ENCODE measurements at places on chromosomes 7 and 10. TPM values are rescaled to one million over a fixed set of nuclear protein-coding genes. Genes with fewer than 3 reads are reported as not detected.

Gene RGR
- total RNA-seq = 0.31 TPM

Gene FAM25G
- total RNA-seq = not detected

Gene NEBL
- 74.7 TPM for total RNA-seq

Gene RBM48
- 9.0 TPM for total RNA-seq

Gene TSPAN12
- total RNA-seq = 102 TPM

Gene IGF2BP3
- total RNA-seq = 60.2 TPM

Gene TMEM213
- total RNA-seq = not detected

DNA sequence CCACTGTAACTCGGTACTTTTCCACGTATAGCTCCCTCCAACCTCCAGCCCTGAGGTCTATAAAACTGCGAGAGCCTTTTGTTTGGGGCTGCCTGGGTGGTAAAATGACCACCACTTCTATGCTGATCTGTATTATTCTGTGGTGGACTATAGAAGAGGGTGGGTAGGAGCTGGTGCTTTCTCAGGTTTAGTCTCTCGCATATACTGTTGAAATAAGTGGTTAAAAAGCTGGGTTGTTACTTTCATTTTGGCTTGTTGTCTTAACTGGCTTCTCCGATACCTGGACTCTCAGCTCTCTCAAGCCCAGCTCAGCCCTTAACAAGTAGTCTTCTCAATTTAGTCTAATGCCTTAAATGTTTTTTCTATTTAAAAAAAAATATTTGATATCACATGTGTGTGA, 70.3 kb downstream of the KIF20B start:
- peaks cover 3% of the 10 kb centered on the region for H3K36me3 ChIP-seq
- H3K27ac ChIP-seq = no peak overlapping the region
- no peak overlapping the region for H3K4me3 ChIP-seq
- no peaks in the 10 kb centered on the region for H3K4me1 ChIP-seq

- no peaks in the 10 kb centered on the region for H3K36me3 ChIP-seq
- no peaks in the 10 kb centered on the region for H3K27me3 ChIP-seq
- peaks cover 44% of the 10 kb centered on the region for H3K4me1 ChIP-seq
- peak; percentile 60 for DNase-seq
Observed at GRCh38 chr7:95925236-95925635, 152.9 kb downstream of the DYNC1I1 start.

- no peak overlapping the region for H3K4me3 ChIP-seq
- DNase-seq = no peak
- no peaks in the 10 kb centered on the region for H3K36me3 ChIP-seq
- peaks cover 48% of the 10 kb centered on the region for H3K4me1 ChIP-seq
- peaks cover 26% of the 10 kb centered on the region for H3K27me3 ChIP-seq
Observed at GRCh38 chr7:150979713-150980390, 1.7 kb upstream of the KCNH2 start.

DNA sequence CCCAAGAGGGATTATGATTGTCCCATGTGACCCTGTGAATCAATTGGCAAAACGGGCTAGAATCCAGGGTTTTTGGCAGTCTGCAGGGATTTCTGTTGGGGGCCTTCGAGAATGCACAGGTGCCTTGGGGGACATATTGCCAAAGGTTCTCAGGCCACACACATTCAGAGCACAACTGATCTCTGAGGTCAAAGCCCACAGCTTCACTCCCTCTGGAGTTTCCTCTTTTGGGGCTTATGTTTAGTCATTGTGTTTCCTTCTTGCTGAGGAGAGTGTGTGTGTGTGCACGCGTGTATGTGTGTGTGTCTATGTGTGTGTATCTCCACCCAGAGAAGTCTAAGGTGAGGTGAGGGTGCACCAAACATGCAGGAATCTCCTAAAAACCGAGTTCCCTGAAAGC, 8.8 kb downstream of the PPIF start:
- DNase-seq = no peak
- H3K27me3 ChIP-seq = no peaks in the 10 kb centered on the region
- H3K36me3 ChIP-seq = peaks cover 21% of the 10 kb centered on the region
- no peak overlapping the region for H3K27ac ChIP-seq
- no peak overlapping the region for H3K4me3 ChIP-seq

DNA sequence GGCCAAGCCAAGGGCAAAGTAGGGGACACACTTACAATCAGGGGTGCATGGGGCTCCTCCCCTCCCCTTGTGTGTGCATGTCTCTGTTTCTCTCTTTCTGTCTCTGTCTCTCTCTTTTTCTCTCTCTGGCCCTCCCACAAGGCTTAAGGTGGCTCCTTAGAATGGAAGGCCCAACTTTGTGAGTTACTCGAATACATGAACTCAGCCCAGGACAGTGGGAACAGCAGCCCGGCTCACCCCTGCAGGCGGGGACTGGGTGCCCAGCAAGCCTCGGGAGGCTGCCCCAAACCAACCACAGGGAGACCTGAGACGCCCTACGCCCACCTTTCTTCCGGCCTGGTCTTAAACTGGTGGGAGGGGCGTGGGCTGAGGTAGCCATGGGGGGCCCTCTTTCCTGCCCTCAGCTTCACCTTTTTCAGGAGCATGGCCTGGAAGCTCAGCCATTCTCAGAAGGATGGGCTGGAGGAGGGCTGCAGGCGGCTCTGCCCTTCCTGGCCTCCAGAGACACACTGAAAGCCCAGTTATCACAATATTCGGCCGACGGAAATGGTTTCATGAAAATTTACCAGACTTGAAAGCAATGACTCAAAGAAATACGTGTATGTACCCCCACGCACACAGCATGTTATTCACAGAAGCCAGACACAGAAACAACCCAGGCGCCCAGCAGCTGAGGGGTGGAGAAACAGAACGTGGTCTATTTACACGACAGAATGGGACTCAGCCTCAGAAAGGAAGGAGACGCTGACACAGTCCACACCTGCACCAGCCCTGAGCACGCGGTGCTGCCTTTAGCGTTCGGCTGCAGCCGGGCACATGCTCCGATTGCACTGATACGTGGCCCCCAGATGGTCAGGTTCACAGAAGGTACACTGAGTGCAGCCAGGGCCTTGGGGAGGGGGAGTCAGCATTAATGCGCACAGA, 229.5 kb downstream of the PTPRN2 start:
- no peaks in the 10 kb centered on the region for H3K36me3 ChIP-seq
- no peak for DNase-seq
- no peak overlapping the region for H3K4me3 ChIP-seq
- no peaks in the 10 kb centered on the region for H3K4me1 ChIP-seq

- H3K27ac ChIP-seq = no peak overlapping the region
- no peaks in the 10 kb centered on the region for H3K27me3 ChIP-seq
- peaks cover 4% of the 10 kb centered on the region for H3K36me3 ChIP-seq
- DNase-seq = no peak
Observed at GRCh38 chr10:92644921-92645320, 44.8 kb upstream of the HHEX start.

- H3K27ac ChIP-seq = no peak overlapping the region
- peaks cover 6% of the 10 kb centered on the region for H3K4me1 ChIP-seq
- H3K27me3 ChIP-seq = no peaks in the 10 kb centered on the region
- H3K36me3 ChIP-seq = peaks cover 19% of the 10 kb centered on the region
- DNase-seq = peak; percentile 25
Observed at GRCh38 chr7:2792856-2793487, 51.1 kb downstream of the GNA12 start.

DNA sequence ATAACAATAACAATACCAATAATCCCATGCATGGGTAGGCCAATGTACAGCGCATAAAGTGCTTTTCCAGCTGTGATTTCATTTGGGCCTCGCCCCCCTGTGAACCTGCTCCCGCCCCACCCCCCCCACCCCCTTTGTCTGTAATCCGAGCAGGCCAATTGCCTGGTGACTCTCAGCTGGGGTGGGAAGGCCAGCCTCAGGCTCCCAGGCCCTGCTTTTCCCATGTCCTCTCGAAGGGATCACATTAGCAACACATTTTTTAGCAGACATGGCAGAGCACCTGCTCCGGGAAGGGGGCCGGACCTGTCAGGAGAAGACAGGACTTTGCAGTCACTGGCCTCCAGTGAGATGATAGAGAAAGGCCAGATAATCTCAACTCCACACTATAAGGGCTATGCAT, 439.3 kb downstream of the RPS24 start:
- no peaks in the 10 kb centered on the region for H3K27me3 ChIP-seq
- H3K36me3 ChIP-seq = no peaks in the 10 kb centered on the region
- no peak overlapping the region for H3K27ac ChIP-seq
- no peak overlapping the region for H3K4me3 ChIP-seq
- no peak for DNase-seq

GRCh38 chr7:85733169-85733915, 546.5 kb upstream of the SEMA3D start:
- H3K4me1 ChIP-seq = no peaks in the 10 kb centered on the region
- no peak overlapping the region for H3K4me3 ChIP-seq
- H3K36me3 ChIP-seq = no peaks in the 10 kb centered on the region

- no peaks in the 10 kb centered on the region for H3K27me3 ChIP-seq
- H3K4me1 ChIP-seq = peaks cover 6% of the 10 kb centered on the region
- H3K36me3 ChIP-seq = no peaks in the 10 kb centered on the region
Observed at GRCh38 chr7:145474009-145474686, 638.3 kb upstream of the TPK1 start.

GRCh38 chr10:19986591-19986990, 170.4 kb downstream of the PLXDC2 start:
- no peaks in the 10 kb centered on the region for H3K27me3 ChIP-seq
- peaks cover 2% of the 10 kb centered on the region for H3K36me3 ChIP-seq
- no peak overlapping the region for H3K4me3 ChIP-seq
- peaks cover 1% of the 10 kb centered on the region for H3K4me1 ChIP-seq
- DNase-seq = no peak

- no peaks in the 10 kb centered on the region for H3K27me3 ChIP-seq
- H3K4me1 ChIP-seq = peaks cover 5% of the 10 kb centered on the region
- peaks cover 3% of the 10 kb centered on the region for H3K36me3 ChIP-seq
- DNase-seq = peak; percentile 94
- peak within 1 kb of the TSS; percentile 24 for H3K4me3 ChIP-seq
Observed at GRCh38 chr7:93117852-93118530, at the start of gene SAMD9. TSS of gene SAMD9 (minus strand) at chr7:93117979. CDS start at chr7:93106097, 11,882 bp downstream.

GRCh38 chr10:11473128-11473760, 138.2 kb downstream of the USP6NL start:
- DNase-seq = no peak
- H3K4me3 ChIP-seq = no peak overlapping the region
- no peaks in the 10 kb centered on the region for H3K27me3 ChIP-seq

- no peaks in the 10 kb centered on the region for H3K4me1 ChIP-seq
- H3K27ac ChIP-seq = no peak overlapping the region
- DNase-seq = no peak
- H3K27me3 ChIP-seq = no peaks in the 10 kb centered on the region
- no peak overlapping the region for H3K4me3 ChIP-seq
Observed at GRCh38 chr10:123309731-123310130, 155.5 kb downstream of the BUB3 start.

DNA sequence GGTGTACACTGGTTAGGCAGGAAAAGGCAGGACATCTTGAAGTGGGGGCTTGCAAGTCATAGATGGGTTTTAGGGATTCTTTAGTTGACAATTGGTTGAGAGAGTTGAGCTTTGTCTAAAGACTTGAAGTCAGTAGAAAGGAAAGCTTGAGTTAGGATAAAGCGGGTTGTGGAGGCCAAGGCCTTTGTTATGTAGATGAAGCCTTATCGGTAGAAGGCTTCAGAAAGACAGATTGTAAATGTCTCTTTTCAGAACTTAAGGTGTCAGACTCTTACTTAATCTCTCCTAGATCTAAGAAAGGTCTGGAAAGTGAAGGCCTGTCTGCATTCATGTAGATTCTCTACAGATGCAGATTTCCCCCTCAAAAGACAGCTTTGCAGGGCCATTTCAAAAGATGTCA, 177.4 kb downstream of the HECW1 start:
- no peaks in the 10 kb centered on the region for H3K4me1 ChIP-seq
- no peaks in the 10 kb centered on the region for H3K27me3 ChIP-seq
- no peak overlapping the region for H3K4me3 ChIP-seq
- H3K27ac ChIP-seq = no peak overlapping the region
- no peak for DNase-seq

GRCh38 chr10:59245686-59246085, 69.2 kb downstream of the PHYHIPL start:
- peak; percentile 80 for DNase-seq
- H3K27ac ChIP-seq = no peak overlapping the region
- H3K27me3 ChIP-seq = no peaks in the 10 kb centered on the region
- H3K4me3 ChIP-seq = no peak overlapping the region

- no peaks in the 10 kb centered on the region for H3K4me1 ChIP-seq
- H3K27me3 ChIP-seq = no peaks in the 10 kb centered on the region
- H3K27ac ChIP-seq = no peak overlapping the region
- H3K4me3 ChIP-seq = no peak overlapping the region
- DNase-seq = no peak
Observed at GRCh38 chr7:52831321-52831720, 204.1 kb upstream of the POM121L12 start.

- H3K4me1 ChIP-seq = no peaks in the 10 kb centered on the region
- no peak overlapping the region for H3K4me3 ChIP-seq
- H3K27me3 ChIP-seq = no peaks in the 10 kb centered on the region
- DNase-seq = no peak
Observed at GRCh38 chr10:114697061-114697598, 39.1 kb upstream of the ABLIM1 start.

GRCh38 chr10:62769574-62770242, 34.8 kb upstream of the ADO start:
- no peaks in the 10 kb centered on the region for H3K27me3 ChIP-seq
- no peaks in the 10 kb centered on the region for H3K36me3 ChIP-seq
- H3K4me1 ChIP-seq = peaks cover 14% of the 10 kb centered on the region
- H3K27ac ChIP-seq = no peak overlapping the region

DNA sequence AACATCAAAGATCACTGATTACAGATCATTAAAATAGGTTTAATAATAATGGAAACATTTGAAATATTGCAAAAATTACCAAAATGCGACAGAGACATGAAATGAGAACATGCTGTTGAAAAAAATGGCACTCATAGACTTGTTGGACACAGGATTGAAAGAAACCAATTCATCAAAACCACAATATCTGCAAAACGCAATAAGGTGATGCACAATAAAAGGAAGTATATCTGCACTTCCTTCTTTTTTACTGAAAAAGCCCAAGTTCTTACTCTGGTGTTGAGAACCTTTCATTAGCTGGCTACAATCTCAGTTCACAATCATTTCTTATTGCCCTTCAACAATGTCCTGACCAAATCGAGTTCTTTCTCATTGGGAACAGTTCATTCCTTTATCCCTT, 28.7 kb downstream of the TMEM106B start:
- H3K4me1 ChIP-seq = no peaks in the 10 kb centered on the region
- H3K36me3 ChIP-seq = no peaks in the 10 kb centered on the region
- no peak overlapping the region for H3K4me3 ChIP-seq
- no peak overlapping the region for H3K27ac ChIP-seq

DNA sequence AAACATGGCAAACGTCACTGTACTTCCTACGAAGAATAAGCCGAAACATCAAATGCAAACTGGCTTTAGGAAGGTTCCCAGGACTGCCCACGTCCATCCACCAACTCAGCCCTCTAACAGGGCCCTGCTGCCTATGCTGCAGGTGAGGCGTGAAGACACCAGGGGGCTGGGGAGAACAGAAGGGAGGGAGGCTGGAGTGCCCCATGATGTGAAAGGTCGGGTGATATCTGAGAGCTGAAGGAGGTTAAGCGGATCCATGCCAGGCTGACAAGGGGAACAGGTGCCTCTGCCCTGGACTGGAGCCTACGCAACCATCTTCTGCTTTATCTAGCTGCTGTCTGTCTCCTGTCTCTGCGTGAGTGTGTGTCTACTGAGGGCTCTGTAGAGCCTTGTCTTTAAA, 40.2 kb upstream of the ATP6V0A4 start:
- no peaks in the 10 kb centered on the region for H3K4me1 ChIP-seq
- no peaks in the 10 kb centered on the region for H3K36me3 ChIP-seq
- no peak overlapping the region for H3K4me3 ChIP-seq
- no peak for DNase-seq
- no peaks in the 10 kb centered on the region for H3K27me3 ChIP-seq
- H3K27ac ChIP-seq = no peak overlapping the region

- DNase-seq = peak; percentile 79
- H3K27ac ChIP-seq = no peak overlapping the region
- H3K4me1 ChIP-seq = no peaks in the 10 kb centered on the region
- H3K4me3 ChIP-seq = no peak overlapping the region
- no peaks in the 10 kb centered on the region for H3K27me3 ChIP-seq
Observed at GRCh38 chr7:136405931-136406777, 429.0 kb upstream of the MTPN start.

- H3K27ac ChIP-seq = no peak overlapping the region
- H3K4me1 ChIP-seq = peaks cover 4% of the 10 kb centered on the region
- no peak for DNase-seq
Observed at GRCh38 chr7:38934536-38934935, 25.5 kb upstream of the VPS41 start.
